RPMI7951 (cell line): ENCODE measurements at places on chromosomes 7 and 10. TPM values are rescaled to one million over a fixed set of nuclear protein-coding genes. Genes with fewer than 3 reads are reported as not detected.

DNA sequence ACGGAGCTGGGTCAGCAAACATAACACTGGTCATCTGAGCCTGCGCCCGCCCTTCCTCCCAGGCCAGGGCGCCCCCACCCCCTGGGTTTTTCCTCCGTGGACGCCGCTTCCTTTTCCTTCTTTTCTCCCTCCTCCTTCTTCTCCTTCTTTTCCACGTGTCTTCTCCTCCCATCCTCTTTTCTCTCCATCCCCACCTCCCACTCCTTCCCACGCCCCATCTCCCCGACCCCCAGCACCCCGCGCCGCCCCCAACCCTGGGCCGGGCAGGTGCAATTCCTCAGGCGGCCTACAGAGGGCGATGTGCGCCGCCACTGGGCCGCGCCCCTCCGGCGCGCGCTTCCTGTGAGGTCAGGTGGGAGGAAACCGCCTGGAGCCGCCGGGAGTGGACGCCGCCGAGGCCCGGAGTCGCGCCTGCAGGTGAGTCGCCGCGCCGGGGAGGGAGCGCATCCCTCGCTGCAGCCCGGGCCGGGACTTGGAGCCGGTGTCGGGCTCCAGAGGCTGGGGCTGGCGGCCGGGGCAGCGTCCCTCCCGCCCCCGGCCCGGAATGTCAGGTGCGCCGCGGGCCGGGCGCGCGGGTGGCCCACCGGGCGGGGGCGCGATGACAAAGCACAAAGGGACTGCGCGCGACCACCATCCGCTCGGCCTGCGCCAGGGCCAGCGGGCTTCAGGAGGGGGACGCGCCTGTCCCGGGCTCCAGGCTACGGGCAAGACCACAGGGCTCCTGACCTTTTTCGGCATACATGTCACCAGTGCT lies at the start of gene FAM241B:
TSS of gene FAM241B (plus strand) at position 351 of the 754 bp plus-strand sequence. CDS start 1,497 bp downstream, outside the sequence.
- no peak for DNase-seq

DNA sequence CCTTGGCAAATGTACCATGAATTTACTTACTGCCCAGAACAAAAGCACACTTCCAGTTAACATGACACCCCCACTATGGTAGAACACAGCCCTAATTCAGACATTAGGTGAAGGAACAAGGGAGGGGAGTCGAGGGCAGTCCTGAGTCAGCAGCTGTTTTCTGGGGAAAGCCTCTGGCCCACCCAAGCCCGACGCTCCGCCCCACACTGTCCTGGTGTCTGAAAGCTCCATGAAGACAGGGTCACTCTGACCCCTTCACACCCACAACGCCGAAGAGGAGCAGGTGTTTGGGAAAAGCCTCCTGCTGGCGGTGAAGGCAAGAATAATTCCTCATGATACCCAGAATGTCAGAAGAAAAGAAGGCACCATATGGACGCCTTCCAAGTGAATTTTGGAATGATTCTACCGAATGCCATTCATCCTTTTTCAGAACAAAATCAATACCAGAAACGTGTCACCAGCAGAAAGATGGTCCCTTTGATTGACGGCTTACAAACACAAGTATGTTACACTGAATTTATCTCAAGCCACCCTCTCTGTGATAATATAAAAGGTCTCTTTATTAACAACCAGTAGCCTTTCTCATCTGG lies 172.1 kb downstream of the DIP2C start:
- DNase-seq, result no peak

- DNase-seq, result peak; percentile 68
These were observed 190.0 kb downstream of the PLXNA4 start for GRCh38 chr7:132386201-132386681.

DNA sequence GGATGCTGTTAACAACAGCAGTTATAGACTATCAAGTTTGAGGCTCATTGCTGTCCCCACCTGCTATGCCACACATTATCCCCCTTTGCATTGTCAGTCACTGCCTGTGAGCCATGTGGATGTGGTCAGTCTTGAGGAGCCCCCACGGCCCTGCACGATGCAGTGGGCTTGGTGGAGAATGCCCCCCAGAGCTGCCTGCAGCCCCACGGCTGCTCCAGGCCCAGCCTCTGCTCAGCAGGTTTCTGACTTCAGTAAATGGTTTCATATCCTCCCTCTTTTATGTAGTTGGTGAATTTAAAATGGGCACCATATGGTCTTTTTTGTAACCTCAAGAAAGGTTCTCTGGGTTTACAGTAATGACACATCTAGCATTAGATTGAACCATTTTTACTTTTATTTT lies 164.1 kb downstream of the EBF3 start:
- no peak for DNase-seq

GRCh38 chr7:67341153-67341768 lies 344.6 kb downstream of the TYW1 start:
- DNase-seq, result no peak

Gene AKR1C3
- 88.1 and 95.2 TPM in 2 replicates for total RNA-seq

DNA sequence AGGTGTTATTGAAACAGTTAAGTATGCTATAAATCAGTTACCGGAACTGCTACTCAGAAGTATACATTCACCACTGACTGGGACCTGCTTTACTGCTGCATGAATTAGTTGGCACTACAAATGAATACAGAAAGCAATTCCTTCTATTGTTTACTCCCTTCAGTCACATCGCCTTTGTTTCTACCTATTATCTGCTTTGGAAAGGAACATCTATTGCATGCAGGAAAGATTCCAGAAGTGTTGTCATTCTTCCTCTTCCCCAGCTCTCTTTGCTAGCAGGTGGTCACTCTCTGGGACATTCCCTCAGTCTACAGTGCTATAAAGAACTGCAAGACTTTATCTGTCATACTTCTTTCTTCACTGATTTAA lies 131.3 kb downstream of the ANK3 start:
- no peak for DNase-seq

- DNase-seq, result no peak
These were observed 164.2 kb upstream of the PITRM1 start for GRCh38 chr10:3336673-3337293.

Gene OR6B1
- total RNA-seq, result not detected in 2 replicates

GRCh38 chr7:33981671-33982424 lies 76.5 kb downstream of the BMPER start:
- DNase-seq, result peak; percentile 66
